T-cell (primary cell): ENCODE measurements at places on chromosomes 12 and 14.

DNA sequence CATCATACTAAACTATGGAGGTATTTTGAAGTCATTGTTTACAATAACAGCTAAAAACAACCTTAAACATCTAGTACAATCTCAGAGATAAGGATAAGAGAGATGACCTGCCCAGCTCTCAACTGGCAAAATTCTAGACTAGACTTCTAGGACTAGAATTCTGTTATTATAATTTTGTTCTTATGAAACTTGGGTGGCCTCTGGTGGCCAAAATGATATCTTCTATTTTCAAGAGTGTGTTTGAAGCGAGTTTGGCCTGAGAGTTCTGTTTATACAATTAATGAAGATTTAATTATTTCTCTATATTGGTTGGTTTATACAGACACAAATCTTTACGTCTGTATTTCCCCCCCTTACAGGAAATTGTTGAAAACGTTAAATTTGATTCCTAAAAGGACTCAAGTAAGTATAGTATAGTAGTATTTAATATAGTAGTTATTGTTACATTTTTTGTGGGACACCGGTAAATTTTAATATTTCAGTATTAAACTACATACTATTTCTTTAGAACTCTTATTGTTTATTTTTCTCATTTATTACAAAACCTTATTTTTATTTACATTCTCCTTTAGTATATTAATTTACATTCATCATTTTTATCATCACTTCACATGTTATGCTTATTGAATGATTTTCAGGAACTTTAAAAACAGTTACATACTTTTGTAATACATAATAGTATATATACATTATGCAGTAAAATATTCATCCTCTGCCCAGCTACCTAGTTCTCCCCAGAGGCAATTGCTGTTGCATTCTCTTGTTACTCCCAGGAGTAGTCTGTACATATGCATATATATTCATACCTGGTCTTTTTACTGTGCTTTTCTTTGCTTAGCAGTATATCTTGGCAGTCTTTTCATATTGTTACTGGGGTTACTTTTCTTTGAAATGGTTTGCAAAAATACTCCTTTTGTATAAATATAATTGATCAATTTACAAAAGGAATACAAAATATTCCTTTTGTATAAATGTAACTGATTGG is 6.6 kb downstream of the PPHLN1 start:
- DNase-seq = peak; percentile 30

DNA sequence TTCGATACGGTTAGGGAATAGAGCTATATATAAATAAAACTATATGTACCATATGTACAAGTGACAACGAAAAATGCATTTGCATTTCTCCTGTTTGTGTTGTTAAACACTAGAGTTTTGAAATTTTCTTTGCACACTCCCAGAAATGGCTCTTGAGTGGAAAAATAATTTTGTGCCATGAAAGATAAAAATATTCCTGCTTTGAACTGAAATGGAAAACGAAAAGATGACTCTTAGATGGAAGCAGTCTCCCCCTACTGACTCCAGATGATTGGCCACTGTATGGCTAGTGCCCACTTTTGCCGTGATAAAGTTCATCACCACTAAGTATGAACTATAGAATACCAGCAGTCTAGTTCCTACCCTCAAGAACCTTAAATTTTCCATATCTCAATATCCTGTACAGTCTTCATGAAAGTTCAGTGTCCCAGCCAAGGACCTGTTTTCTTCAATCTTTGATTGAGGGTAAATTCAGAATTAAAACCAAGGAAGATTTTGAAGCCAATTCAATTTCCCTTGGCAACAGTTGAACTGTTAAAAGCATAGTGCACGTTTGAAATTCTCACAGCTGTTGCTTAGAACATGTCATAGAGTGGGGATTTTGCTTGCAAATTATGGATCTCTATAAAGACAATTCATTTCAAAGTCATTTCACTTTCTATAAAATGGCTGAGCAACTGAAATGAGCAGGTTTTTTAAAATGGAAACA is 1.6 kb upstream of the PPP2R5E start:
- no peak for DNase-seq

GRCh38 chr14:65470404-65470880 is 57.9 kb downstream of the FUT8 start:
- no peak for DNase-seq

- DNase-seq = no peak
Observed at GRCh38 chr12:82874945-82875344, 188.2 kb downstream of the TMTC2 start.

- DNase-seq = no peak
Observed at GRCh38 chr14:73290279-73290678, 53.0 kb downstream of the PAPLN start.

DNA sequence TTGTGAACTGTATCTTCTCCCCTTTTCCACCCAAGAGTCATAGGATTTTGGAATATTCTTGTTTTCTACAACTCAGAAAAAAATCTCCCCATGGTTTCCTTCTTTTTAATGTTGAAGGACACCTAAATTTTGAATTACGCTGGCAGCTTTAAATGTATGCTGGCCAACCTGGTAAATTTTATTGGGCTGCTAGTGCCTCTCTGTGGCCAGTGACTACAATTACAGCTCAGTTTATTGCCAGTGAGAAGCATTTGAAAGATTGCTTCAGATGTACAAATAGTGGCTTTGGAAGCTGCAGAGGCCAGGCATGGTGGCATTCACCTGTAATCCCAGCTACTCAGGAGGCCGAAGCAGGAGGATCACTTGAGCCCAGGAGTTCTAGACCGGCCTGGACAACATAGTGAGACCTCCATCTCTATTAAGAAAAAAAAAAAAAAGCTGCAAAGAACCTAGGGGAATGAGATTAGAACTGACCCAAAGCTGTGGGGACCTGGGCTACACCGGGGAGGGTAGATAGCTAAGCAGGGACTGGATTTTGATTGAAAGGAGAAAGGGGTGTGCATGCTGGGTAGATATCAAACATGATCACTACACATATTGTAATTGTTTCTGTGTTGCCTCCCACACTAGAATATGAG is 7.6 kb upstream of the RAB21 start:
- DNase-seq = peak; percentile 32

GRCh38 chr14:95104911-95105310 is 52.4 kb downstream of the DICER1 start:
- DNase-seq = no peak

- DNase-seq = no peak
Observed at GRCh38 chr12:14216405-14217294, 148.8 kb upstream of the ATF7IP start.

- DNase-seq = no peak
Observed at GRCh38 chr12:71725011-71725410, 29.7 kb upstream of the RAB21 start.

- no peak for DNase-seq
Observed at GRCh38 chr12:89085421-89085820, 266.9 kb downstream of the DUSP6 start.

DNA sequence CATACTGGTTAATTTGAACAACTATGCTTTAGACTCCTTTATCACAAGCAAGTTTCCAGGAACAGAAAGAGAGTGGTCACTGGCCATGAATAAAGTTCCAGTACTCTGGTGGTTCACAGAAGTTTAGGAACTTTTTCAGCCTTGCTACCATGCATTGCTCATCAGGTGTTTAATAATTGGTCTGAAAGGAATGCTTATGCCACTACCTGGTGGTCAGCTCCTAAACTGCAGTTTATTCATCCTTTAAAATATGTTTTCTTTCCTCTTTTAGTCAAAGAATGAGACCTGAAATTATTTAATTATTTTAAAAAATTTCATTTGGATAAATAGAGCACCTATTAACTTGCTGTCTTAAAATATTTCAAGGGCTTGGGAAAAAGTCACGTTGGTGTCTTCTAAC is 260.1 kb upstream of the OR4E1 start:
- no peak for DNase-seq

DNA sequence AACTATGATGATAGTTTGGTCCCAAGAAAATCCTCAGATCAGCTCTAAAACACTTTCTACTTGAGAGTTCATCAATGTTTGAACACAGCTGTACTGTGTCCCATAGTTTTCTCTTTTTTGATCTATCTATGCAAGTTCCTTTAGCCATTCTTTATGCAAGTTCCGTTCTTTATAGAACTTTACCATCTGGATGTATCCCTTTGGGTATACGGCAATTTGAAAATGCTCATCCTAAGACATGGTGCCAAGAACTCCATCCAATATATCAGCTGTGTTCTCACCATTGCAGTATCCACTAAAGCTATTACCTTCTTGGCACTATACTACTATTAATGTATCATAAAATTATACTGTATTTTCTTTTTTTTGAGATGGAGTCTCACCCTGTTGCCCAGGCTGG is 276.9 kb downstream of the NOVA1 start:
- no peak for DNase-seq

GRCh38 chr12:122961531-122962329 is 4.5 kb downstream of the ABCB9 start:
- DNase-seq = no peak
